GM12892 (cell line): ENCODE measurements at places on chromosomes 1 and 21.

DNA sequence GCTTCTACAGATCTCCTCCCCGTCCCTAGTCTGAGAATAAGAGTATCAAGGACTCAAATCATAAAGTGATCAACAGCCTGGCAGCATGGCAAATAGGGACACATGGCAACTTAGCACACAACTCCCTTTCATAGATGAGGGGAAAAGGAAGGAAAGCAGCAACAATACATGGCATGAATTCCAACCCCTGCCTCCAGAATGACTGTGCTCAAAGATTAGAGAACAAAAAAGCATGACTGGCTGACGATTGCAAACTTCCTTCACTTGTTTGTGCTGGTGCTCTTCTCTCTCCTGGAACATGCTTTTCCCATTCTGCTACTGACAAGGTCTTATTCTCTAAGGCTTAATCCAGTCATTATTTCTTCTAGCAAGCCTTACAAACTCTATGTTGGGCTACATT, 11.5 kb downstream of the KTI12 start:
- no peak for DNase-seq

DNA sequence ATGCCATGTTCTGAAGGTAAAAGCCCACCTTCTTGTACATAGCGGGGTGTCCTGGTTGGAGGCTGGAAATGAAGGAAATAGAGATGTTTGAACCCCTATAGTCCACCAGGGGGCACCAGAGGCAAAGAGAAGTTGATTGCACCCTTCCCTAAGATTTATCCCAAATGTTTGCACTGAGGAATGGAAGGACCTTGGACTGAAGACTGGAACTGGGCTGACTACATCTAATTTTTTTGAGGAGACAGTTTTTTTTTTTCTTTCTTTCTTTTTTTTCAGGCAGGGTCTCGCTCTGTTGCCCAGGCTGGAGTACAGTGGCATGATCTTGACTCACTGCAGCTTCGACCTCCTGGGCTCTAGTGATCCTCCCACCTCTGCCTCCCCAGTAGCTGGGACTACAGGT, 55.3 kb upstream of the EIF4G3 start:
- no peak for DNase-seq

GRCh38 chr1:119680723-119681122, 31.0 kb upstream of the PHGDH start:
- no peak for DNase-seq

GRCh38 chr1:54965624-54966340, 14.6 kb upstream of the TMEM61 start:
- DNase-seq = no peak

GRCh38 chr1:212286556-212287131, 1.4 kb downstream of the PPP2R5A start:
- DNase-seq = no peak

GRCh38 chr1:212127221-212127620, 91.7 kb downstream of the DTL start:
- DNase-seq = no peak

- DNase-seq = no peak
Measured at GRCh38 chr1:56964349-56965017, 1.3 kb downstream of the C8B start.

GRCh38 chr1:66769512-66770229, 17.4 kb downstream of the DYNLT5 start:
- no peak for DNase-seq

- DNase-seq = no peak
Measured at GRCh38 chr1:117493906-117494305, 111.9 kb upstream of the TENT5C start.

GRCh38 chr1:42684139-42684538, 1.9 kb downstream of the YBX1 start:
- no peak for DNase-seq

DNA sequence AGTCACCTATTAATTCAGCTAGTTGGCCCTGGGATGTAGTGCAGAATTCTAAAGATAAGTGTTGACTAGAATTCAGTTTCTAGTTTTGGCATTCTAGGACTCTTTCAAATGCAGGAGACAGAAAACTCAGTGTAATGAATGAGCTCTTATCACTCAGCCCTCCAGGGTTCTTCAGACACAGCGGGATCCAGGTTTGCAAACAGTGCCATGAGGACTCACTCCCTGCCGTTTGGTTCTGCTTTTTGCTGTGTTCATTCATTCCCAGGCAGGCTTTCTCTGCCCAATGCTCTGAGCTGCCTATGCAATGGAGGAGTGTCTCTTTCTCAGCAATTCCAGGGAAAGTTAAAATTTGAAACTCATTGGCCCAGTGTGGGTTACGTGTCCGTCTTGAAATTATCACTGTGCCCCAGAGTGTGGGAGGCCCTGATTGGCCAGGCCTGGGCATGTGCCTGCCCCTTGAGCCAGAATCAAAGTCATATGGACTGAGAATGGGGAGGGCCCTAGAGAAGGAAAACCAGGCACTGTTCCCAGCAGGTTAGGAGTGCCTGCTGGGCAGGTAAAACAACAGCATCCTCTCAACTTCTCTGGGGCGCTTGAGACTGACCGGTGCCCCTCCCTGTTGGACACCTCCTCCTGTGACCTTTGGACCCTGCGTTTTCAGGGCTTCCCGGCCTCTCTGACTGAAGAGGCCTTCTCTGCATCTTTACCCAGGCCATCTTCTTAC, 43.4 kb downstream of the TMEM51 start:
- no peak for DNase-seq

GRCh38 chr1:174166530-174167264, 7.4 kb downstream of the RABGAP1L start:
- no peak for DNase-seq

DNA sequence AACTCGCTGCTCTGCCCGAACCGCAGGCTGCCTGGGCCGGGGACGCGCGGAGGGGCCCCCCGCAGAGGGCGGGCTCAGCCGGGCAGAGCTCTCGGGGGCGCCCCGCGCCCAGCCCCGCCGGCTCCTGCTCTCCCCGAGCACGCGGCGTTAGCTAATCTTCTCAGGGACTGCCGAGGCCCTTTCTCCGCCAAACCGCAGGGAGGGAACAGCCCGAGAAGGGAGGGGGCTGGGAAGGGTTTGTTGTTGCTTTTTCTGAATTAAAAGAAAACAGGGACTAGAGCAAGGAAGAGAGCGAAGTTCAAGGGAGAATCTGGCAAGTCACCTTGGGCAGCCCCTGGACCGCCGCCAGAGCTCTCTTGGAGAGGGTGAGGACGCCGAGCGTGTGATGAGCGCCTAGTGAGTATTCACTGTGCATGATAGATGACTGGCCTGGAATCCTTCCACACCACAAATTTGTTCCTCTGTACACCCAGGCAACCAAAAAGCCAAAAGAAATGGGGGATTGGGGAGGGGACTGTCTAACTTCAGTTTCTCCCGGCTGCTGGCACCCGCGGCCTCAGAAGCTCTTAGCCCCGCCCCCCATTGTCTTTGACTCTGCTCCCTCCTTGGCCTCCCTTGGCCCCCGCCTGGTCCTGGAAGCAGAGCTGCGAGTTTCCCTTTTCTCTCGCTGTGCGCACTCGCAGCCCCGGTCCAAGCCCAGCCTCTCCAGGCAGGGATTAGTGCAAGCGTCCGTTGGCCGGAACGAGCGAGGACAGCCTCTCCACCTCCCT, 19.7 kb upstream of the LMX1A start:
- no peak for DNase-seq

DNA sequence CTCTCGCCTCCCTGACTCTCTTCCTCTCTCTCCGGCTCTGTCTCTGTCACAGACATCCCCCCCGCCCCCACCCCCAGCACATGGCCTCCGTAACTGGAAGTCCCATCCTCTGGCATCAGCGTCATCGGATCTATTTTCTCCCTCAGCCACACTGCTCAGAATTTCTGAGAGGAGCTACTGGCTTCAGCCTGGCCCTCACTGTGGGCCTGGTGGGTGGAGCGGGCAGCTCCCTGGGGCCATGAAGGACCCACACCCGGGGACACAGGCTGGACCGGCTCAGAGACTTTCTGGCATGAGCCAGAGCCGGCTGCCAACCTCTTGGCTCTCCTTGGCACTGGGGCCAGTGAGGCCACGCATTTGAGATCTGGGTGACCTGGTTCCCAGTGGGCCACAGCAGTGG, 61.2 kb upstream of the CASZ1 start:
- no peak for DNase-seq

DNA sequence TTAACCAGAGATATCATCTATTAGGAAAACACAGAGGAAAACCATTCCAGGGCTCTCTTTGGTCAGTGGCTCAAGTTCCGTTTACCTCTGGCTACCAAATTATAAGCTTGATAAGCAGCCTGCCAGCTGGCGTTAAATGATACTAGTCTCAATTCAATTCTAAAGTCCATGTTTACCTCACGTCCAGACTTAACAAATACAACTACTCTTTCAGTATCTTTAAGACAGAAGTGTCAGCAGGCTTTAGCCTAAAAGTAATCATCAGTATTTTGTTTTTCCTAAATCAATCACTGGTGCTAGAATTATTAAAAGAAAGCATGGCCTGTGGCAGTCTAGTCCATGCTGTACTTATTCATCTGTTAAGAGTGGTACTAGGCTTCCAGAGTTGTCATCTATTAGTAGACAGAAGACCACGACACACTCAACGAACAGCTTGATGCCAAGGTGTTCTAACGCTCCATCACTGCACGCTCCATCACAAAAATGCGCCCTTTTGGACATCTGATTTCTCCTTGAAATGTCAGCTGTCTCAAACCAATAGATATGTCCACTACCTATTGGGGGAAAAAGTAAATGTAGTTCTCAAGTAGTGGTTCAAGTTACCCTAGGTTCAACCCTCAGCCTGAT, 1.5 kb downstream of the IVNS1ABP start:
- DNase-seq = no peak

DNA sequence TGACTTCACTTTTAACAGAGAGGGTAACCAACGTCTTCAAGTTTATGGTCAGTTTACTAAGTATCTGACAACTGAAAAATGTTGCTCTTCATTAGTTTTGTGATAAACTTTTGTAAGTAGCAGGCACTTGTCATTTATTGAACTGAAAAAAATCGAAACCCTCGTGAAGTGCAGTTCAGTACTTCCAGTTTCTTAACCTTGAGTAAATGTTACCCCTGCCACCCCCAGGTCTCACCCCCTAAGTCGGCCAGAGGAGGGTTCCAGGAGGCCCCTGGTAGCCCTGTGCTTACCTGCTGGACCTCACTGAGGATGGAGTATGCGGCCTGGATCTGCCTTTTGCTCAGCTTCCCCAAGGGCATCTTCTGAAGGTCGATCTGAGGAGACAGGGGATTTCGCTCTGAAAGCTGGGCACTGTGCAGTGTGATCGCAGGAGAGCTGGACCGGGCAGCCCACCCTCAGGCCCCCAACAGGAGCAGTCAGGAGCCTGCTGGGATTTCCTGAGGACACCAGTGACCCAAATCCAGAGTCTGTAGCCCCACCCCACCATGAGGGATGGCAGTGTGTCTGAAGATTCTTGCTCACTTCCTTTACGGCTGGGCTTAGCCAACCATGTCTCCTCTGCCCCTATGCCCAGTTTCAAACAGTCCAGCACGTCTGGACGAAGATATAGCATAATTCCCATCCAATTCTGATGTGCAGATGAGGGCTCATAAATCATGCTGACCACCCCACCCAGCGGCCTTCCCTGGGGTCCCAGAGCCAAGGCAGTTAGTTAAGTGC, 37.6 kb downstream of the PARP1 start:
- peak; percentile 48 for DNase-seq

DNA sequence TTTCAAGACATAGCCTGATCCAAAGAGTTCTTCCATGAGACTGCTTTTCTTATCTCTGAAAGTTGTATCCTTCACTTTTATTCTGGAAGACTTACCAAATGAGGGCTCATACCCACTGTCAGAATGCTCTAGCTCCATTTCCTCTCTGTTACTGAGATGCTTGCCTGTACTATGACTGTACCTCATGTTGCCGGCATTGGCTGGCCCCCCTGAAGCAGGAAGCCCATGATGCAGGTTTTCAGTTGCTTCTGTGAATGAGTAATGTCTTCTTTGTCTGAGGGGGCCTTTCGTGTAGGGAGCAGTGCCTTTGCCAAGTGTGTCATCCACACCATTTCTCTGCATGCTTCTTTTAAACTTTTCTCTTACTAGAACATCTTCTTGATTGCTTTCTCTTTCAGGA, 39.5 kb downstream of the LCA5L start:
- no peak for DNase-seq

GRCh38 chr1:36359911-36360550, 25.7 kb downstream of the STK40 start:
- no peak for DNase-seq

GRCh38 chr1:156639601-156640101, 2.3 kb upstream of the BCAN start:
- DNase-seq = no peak

DNA sequence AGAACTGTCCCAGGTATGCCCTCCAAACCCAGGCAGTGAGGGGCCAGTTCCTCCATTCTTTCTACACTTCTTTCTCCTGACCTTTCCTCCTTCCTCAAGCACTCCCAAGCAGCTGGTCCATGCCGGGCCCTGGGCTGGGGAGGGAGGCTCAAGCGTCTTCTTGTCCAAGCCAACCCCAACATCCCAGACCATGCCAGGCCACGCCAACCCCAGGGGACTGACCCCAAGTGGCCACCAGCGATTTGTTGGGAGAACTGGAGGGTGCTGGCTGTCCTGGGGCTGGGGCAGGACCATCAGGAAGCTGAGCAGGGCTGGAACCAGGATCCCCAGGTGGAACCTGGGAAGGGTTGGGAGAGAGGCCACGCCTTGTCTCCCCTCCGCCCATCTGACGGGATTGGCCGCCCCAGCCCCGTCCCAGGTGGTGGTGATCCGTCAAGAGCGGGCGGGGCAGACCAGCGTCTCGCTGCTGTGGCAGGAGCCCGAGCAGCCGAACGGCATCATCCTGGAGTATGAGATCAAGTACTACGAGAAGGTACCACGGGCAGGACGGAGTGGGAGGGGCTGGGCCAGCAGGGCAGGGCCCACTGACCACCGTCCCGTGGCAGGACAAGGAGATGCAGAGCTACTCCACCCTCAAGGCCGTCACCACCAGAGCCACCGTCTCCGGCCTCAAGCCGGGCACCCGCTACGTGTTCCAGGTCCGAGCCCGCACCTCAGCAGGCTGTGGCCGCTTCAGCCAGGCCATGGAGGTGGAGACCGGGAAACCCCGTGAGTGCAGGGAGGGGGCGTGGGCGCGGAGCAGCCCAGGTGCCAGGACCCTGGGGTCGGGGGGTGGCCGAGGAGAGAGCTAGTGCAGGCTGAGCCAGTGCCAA, 29.9 kb downstream of the EPHA8 start:
- no peak for DNase-seq
